ENCODE measurements at places on chromosomes 13 and 19.

DNA sequence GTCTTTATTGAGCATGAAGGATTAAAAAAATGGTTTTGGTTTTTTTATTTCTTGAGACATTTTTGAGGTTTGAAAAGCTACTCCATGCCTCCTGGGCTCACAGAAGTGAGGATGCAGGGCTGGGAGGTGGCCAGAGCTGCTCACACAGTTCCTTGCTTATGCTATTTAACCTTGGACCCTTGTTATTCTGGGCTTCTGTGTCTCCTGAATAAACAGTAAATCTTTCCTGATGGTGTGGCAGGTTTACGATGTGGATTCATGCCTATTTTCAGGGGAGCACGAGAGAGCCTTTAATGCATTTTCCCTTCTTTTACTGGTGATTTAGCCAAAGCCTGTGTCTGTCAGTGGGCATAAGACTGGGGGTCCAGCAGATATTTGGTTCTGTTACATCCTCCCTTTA is 34.3 kb upstream of the PCDH8 start:
- no peak for DNase-seq

GRCh38 chr19:1655987-1656608 is 3.7 kb upstream of the TCF3 start:
- no peak for DNase-seq

DNA sequence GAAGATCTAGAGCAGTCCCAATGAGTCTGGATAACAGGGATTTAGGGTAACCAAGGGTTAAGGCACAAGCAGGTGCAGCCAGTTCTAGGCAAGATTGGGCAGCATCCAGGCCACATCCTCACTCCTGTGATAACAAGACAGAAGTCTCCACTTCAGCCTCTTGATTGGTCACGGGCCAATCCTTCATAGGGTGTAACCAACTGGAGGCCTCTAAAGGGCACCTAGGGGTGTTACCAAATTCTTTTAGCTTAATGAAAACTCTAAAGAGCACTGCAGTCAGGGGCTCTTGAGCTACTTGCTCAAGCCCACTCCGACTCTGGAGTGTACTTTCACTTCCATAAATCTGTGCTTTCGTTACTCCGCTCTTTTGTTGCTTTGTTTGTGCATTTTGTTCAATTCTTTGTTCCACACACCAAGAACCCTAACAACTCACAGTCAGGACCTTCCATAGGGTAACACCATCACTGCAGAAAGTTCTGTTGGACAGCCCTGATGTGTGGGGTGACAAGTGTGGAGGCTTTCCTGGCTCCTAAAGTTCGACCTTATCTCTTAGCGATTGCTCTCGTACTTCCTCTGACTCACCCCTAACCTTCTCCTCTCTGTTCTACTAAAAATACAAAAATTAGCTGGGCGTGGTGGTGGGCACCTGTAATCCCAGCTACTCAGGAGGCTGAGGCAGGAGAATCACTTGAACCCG is 36.1 kb downstream of the ZSWIM9 start:
- DNase-seq = no peak

DNA sequence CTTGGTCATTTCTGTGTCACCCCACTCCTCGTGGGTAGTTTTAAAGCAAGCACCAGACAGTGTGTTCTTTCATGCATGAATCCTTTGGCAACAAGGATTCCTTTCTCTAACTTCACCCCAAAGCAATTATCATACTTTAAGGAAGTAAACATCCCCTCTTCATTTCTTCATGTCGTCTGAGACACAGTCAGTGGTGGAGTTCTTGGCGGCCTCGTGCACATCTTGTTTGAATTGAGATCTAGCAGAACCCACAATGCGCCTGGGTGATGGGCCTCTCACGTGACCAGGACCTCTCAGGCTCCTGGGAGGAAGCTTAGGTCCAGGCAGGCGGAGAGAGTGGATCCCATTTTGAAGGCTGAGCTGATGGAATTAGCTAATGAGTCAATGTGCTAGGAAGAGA is 2.6 kb downstream of the ACSBG2 start:
- DNase-seq = no peak

- no peak for DNase-seq
These were observed 211.5 kb downstream of the KLF12 start for GRCh38 chr13:73922493-73923393.

- DNase-seq = no peak
These were observed 1022.0 kb downstream of the EFNB2 start for GRCh38 chr13:105513448-105513847.

- DNase-seq = peak; percentile 41
These were observed 502 bp downstream of the NECTIN2 start for GRCh38 chr19:44846455-44847143.

DNA sequence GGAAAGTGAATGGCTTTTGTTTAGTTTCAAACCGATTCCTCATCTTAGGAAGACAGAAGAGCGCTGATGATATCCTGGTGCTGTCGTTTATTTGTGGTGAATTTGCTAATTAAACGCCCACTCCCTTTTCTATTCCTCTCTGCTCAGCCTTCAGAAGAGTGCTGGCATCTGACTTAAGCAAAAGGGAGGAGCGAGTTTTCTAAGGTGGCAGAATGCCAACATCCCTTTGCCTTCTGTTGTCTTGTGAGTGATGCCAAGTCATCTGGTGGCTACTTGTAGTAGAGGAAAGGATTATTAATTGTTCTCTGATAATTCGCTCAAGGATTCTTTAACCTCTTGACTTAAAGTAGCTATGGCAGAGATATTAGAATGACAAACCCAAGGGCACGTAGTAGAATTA is 68.1 kb downstream of the ERCC5 start:
- DNase-seq = no peak

GRCh38 chr19:7644550-7644877 is 7.6 kb downstream of the STXBP2 start:
- no peak for DNase-seq

GRCh38 chr19:54024660-54025059 is 33.2 kb downstream of the CACNG6 start:
- no peak for DNase-seq

DNA sequence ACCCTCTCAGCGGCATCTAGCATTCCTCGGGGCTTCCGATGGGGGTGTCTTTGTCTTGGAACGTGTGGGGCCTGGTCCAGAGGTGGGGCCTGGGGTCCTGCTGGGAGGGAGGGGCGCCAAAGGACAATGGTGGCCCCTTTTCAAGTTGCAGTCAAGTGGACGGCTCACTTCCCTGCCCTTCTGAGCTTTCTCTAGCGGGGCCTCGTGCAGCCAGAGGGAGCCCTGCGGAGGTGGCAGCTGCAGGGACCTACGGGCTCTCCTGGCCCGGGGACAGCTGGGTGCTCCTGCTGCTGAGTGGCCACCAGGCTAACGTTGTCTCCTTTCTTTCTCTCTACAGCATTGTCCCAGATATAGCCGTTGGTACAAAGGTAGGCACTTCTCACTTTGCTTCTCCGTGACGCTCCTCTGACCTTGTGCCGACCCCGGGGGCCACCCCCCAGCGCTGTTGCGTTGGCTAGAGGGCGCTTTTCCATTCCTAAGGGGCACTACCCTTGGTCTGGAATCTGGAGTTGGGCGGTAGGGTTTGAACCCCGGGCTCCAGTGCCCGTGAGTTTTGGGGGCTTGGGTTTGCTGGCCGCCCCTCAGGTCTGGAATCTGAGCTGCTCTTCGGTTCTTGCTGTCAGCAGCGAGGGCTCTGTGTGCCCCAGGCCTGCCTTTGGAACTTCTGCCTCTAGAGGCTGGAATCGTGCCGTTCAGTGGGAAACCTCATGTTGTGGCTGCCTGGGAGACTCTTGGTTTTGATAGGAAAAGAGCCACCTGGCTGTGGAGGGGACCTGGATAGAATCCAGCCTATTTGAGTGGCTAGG is 2.0 kb downstream of the PTBP1 start:
- no peak for DNase-seq

- DNase-seq = no peak
These were observed 25.3 kb upstream of the SLC46A3 start for GRCh38 chr13:28744091-28744536.

GRCh38 chr19:8168537-8168936 is 19.1 kb upstream of the FBN3 start:
- DNase-seq = no peak

DNA sequence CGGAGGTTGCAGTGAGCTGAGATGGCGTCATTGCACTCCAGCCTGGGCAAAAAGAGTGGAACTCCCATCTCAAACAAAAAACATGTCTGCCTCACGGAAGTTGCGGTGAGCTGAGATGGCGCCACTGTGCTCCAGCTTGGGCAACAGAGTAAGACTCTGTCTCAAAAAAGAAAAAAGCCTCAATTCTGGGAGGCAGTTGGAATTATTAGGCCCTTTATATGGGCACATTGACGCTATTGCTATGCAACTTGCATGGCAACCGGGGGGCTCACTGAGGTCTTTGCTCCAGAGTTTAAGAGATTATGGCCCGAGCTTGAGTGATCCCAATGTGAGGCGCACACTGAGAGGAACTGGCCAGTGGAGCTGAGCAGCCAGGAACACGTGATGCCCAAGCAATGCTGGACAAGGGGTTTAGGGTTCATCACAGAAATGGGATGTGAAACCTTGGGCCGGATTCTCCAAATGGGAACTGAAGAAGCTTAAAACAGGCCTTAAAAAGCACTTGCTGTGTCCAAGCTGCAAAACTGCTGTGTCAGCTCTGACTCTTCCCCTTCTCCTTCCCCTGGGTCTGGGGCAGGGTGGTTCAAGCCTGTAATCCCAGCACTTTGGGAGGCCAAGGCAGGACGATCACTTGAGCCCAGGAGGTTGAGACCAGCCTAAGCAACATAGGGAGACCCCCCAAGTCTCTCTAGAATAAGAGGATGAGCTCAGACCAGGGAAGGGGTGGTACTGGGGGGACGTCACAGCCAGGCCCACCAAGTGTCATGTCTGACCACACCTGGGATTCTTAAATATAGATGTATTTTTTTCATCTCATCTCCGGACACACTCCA is 2.5 kb downstream of the FTL start:
- DNase-seq = no peak

GRCh38 chr13:52723181-52723580 is 16.4 kb downstream of the CNMD start:
- no peak for DNase-seq

DNA sequence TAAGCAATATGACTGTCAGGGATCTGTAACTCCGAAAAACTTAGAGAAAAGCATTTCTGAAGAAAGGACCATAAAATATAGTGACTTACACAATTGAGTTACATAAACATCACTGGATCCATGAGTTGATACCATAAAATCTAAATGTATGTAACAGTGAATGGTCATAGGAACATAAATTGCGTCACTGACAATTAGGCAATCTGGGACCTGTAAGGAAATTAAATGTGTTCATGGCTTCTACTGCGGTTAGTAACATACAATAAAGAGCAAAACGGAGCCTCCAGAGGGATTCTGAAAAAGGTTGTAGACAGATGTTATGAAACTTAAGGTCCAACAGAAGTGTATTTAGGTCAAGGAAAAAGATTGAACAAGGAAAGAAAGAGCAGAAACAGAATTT is 27.1 kb downstream of the POU4F1 start:
- DNase-seq = no peak

All from NCI-H146 (cell line).